ENCODE measurements at places on chromosomes 12 and 14.
A peak's percentile ranks its signal among the peaks of the same experiment; 100 is the strongest.

GRCh38 chr12:120887253-120888043 is 16.7 kb downstream of the SPPL3 start:
- DNase-seq = no peak

DNA sequence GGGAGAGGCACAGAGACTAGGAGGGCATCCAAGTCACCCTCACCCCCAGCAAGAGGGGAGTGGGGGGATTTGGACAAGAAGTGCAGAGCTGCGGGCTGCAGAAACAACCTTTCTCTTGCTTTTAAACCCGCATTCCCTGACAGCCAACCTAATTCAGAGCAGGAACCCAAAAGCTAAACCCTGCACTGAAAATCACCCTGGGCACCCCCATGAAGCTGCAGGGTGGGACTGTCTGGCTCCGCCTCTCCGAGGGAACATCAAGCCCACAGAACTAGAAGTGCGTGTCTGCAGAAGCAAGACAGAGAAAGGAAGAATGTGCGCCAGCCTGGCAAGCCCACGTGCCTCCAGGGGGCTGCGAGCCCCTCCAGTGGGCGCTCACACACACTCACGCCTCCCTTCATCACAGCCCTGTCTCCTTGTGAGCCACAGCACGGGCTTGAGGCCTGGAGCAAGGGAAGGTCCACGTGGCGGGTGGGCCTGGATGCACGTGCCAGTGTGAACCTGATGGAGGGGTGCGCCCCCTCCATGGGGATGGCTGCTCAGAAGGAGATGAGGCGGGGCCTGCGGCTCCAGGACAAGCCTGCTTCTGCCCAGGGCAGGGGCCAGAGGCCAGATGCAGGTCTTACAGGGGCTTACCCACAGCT is 27.8 kb upstream of the PNMA1 start:
- DNase-seq = no peak

DNA sequence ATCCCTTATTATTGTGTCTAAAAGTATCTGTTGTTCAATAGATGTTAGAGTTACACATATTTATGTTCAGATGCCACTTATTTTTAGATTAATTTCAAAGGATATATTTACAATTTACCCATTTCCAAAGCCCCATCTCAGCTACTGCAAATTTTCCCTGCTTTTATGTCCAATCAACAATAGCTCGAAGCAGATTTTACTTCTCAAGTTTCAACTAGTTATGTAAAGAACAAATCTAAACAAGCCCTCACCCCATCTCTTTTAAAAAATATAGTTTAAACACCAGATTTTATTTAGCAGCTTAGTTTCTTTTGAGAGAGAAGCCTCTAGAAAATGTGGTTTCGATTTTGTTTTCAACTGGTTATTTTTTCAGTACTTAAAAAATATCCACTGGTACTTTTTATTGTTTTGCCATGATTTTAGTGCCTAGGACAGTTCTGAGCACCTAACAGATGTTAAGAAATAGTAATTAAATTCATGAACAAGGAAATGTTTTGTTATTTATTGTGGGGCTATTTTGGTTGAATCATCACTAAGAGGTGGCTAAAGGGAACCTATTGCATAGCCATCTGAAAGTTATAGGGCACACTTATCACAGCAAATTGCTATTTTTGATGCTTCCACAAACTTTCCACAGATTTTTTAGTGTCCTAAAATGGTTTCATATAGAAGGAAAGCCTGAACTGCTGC is 96.2 kb upstream of the BMP4 start:
- no peak for DNase-seq

DNA sequence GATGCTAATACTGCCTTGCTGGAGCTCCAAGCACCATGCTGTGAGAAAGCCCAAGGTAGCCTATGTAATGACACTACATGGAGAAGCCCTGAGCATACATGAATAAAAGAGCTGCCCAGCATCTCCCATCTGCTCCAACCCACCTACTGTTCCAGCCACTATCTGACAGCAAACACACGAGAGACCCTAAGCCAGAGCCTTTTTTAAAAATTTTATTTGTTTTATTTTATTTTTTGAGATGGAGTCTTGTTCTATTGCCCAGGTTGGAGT is 95.2 kb upstream of the PRICKLE1 start:
- no peak for DNase-seq

DNA sequence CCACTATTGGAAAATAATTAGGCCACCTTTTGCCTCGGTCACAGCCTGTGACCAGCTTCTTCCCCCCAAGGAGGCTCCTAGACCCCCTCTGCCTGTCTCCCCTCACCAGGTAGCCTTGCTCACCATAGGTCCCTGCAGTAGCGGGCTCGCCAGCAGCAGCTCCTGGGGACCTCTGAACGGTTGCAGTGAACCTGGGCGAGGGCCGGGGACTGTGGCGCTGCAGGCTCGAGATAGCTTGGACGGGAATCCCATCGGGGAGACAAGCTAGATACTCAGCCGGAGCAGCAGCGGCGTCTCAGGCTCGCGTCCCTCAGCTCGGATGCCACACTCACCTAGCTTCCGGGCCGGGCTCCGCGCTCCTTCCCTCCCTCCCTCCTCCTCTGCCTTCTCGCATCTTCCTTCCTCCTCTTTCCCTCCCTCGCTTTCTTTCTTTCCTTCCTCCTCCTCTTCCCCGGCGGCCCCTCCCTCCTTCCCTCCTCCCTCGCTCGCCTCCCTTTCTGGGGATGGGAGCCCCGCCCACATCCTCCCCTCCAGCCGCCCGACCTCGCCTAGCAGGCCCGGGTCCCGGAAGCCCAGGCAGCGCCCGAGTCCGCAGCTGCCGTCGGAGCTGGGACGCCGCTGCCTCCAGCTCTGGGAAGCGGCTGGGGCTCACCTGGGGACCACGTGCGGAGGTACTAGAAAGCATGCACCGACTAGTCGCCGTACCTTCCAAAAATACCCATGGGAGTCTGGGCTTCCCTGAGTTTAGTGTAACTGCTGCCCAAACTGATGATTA is at the start of gene BMP4:
TSS of gene BMP4 (minus strand) at position 399 of the 775 bp plus-strand sequence. CDS start 4,603 bp downstream, outside the sequence.
- DNase-seq = peak; percentile 85

DNA sequence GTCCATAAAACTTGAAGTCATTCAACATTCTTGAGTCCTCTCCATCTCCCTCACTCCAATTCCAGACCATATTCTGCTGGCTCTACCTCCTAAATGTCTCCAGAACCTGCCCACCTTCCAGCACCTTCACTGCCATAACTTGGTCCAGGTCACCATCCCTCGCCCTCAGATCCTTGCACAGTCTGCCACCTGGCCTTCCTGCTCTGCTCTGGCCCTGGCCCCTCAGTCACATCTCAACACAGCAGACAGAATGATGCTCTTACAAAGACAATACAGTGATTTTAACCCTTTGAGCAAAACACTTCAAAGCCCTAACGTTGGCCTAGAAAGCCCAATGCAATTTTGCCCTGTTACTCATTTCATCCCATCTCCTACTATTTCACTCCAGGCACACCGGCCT is 81.8 kb upstream of the PDZRN4 start:
- no peak for DNase-seq

GRCh38 chr12:84594157-84594556 is 318.4 kb downstream of the SLC6A15 start:
- DNase-seq = no peak

GRCh38 chr12:14892726-14893505 is 7.3 kb upstream of the MGP start:
- DNase-seq = no peak

DNA sequence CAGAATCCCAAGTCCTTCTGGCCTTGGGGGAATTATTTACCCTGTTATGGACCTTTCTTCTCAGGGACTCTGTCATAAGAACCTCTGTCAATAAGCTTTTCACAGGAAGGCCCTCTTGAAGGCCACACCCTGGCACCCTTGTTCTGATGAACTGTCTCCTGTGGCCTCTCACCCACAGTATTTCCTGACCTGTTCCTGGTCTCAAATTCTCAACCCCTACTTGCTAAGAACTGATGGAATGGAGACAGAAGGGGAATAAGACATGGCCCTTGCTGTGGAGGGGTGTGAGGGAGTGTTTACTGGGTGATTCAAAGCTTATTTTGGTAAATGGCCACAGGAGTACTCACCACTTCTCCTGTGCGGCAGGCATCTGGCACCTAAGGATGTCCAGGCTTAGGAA is 1082.9 kb downstream of the BCL11B start:
- no peak for DNase-seq

GRCh38 chr14:81656811-81657210 is 123.2 kb upstream of the SEL1L start:
- DNase-seq = no peak

DNA sequence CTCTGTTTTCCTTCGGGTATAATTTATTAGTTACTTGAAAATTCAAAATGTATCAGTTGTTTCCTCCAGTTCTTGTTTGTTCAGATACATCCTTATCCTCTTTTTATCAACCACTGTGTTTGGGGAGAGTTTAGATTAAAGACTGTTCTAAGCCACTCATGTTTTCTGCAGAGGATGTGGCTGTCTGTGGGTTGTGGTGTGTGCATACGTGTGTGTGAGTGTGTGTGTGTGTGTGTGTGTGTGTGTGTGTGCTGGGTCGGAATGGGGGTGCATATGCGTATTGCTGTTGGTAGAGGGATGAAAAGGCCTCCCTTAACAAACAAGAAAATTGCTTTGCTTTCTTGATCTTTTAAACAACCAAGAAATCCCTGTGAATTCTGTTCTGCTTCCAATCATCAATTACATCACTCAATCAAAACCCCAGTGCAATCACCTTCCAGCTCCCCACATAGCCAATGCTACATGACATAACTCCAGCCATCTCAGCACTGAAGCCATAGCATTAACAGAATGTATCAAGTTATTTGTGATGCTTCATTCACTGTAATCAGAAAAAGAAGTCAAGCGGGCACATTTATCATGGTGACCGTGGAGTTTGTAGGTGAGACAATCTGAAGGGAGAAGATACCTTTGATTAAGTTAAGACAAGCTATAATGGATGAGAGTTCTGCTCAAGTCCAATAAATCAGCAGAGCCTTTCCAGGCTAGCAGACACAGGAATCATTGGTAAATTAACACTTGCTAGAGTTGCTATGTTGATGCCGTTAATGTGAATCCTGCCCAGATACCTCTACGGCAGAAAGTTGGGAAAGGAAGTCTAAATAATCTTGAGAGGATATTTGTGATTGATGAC is 131.9 kb downstream of the RMST start:
- no peak for DNase-seq

- DNase-seq = no peak
Observed at GRCh38 chr12:94815958-94816357, 165.6 kb upstream of the TMCC3 start.

DNA sequence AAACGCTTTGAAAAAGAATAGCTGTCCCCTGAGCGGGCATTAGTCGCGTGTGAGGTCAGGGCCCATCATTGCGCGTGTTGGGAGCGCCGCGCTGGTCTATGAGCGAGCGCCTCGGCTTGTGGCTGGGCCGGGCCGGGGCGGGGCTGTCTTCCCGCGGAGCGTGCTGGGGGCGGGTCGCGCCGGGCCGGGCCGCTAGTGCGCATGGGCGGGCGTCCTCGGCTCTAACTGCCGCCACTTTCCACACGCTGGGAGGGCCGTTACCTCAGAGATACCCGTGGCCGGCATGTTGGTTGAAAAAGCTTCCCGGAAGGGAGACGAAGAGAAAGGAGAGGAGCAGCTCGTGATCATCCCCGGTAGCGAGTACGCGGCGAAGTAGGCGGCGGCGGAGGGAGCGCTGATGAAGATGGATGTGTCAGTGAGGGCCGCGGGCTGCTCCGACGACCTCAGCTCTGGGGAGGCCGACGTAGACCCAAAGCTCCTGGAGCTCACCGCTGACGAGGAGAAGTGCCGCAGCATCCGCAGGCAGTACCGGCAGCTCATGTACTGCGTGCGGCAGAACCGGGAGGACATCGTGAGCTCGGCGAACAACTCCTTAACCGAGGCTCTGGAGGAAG is at the start of gene EID3:
TSS of gene EID3 (plus strand) at position 202 of the 614 bp plus-strand sequence. CDS start at position 398, 196 bp downstream.
- peak; percentile 74 for DNase-seq

DNA sequence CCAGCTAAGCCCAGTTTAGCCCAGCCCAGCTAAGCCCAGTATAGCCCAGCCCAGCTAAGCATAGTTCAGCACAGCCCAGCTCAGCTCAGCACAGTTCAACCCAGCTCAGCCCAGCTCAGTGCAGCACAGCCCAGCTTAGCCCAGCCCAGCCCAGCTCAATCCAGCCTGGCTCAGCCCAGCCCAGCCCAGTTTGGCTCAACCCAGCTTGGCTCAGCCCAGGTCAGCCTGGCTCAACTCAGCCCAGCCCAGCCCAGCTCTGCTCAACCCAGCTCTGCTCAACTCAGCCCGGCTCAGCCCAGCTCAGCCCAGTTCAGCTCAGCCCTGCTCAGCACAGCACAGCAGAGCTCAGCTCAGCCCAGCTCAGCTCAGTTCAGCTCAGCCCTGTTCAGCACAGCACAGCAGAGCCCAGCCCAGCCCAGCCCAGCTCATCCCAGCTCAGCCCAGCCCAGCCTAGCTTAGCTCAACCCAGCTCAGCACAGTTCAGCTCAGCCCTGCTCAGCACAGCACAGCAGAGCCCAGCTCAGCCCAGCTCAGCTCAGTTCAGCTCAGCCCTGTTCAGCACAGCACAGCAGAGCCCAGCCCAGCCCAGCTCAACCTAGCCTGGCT is 330.9 kb downstream of the TMEM121 start:
- no peak for DNase-seq

DNA sequence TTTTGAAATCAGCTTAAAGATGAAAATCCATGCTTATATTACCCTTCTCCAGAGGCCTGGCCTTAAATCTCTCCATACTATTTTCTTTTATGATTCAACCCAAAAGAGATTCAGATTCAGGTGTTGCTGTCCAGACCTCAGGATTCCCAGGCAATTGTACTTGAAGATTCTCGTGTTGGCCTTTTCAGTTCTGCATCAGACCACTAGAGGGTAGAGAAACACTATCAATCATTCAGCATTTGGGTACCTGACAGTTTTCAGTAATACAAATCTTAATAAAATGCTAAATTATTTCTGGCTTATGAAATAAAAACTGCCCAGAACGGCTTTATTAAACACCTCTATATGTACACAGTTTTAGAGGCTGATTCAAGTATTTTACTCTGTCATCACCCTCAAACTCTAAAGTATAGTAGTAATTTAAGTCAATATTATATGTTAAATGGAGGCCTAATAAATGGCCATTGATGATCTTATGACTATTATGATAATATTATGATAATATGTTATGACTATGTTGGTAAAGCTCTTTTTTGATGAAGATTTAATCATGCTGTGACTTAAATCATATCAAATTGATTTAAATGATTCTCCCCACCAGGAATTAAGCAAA is 301.1 kb downstream of the DUSP6 start:
- peak; percentile 71 for DNase-seq

DNA sequence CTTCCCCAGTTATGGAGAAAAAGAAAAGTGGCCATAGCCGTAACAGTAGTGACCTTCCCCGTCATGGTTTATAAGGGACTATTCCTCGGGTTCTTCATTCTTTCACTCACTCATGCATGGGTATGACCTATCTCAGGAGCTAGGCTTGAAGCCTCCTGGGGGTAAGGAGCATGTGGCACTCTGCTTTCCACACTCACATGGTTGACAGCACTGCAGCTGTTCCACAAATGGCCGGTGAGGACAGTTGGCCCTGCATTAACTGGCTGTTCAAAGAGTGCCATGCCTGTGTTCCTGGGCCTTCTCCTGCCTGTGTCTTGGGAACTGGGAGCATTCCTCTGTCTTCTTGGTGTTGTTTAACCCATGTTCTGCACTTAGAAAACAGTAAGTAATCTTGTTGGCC is 66.2 kb upstream of the PNMA1 start:
- peak; percentile 4 for DNase-seq

DNA sequence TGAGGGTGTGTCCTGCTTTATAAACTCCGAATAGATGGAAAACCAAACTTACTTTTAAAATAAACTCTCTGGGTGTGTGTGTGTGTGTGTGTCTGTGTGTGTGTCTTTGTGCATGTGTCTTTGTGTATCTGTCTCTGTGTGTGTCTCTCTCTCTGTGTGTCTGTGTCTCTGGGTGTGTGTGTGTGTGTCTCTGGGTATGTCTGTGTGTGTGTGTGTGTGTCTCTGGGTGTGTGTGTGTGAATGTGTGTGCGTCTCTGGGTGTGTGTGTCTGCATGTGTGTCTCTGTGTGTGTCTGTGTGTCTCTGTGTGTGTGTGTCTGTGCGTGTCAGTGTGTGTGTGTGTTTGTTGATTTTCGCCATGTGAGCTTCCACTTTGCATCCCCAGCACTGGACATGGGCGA is 9.2 kb downstream of the RAN start:
- DNase-seq = no peak
